ENCODE measurements at places on chromosomes 16 and 17. TPM values are rescaled to one million over a fixed set of nuclear protein-coding genes. Genes with fewer than 3 reads are reported as not detected.

SLC6A2 gene
- 4.1 TPM for total RNA-seq

TRPV2 gene
- 5.2 TPM for total RNA-seq

SLC5A2 gene
- total RNA-seq: 0.10 TPM

OTOP2 gene
- not detected for total RNA-seq

CLCN7 gene
- 34.8 TPM for total RNA-seq

KRT28 gene
- 152 TPM for total RNA-seq

KRTAP3-2 gene
- total RNA-seq: 2.3 TPM

SOX8 gene
- total RNA-seq: 6.8 TPM

RBBP6 gene
- total RNA-seq: 45.2 TPM

ALDH3A1 gene
- total RNA-seq: 2.0 TPM

CDK5R1 gene
- total RNA-seq: 1.6 TPM
